ENCODE measurements at places on chromosomes 3 and 15. TPM values are rescaled to one million over a fixed set of nuclear protein-coding genes. Genes with fewer than 3 reads are reported as not detected.
A peak's percentile ranks its signal among the peaks of the same experiment; 100 is the strongest.

VGLL3 gene
- polyA plus RNA-seq: 5.7 TPM

MDFIC2 gene
- polyA plus RNA-seq: not detected

WDR5B gene
- polyA plus RNA-seq: 2.9 TPM

CHRM5 gene
- 0.03 TPM for polyA plus RNA-seq

INSYN1 gene
- polyA plus RNA-seq: 12.2 TPM

MASP1 gene
- 13.1 TPM for polyA plus RNA-seq

SLC51A gene
- polyA plus RNA-seq: 0.23 TPM

- DNase-seq: no peak
Observed at GRCh38 chr3:178446059-178446458, 90.2 kb upstream of the KCNMB2 start.

DNA sequence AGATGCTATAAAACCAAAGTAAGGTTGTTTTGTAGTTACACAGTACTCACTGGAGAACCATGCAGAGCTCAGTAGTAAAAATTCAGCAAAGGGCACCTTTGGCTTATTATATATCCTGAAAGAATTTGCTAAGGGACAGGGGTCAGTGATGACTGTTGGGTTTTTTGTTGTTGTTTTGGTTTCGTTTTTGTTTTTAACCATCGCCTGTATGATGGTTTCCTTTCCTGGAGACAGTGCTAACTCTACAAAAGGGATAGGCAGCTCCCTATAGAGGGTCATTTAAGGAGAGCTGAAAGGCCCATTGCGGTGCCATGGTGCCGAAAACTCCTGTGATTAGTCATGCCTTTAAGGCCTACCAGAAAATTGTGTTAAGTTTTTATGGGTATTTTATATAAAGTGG, 118.2 kb upstream of the GOLIM4 start:
- DNase-seq: no peak

GRCh38 chr15:70154718-70155347, 57.1 kb upstream of the TLE3 start:
- DNase-seq: no peak

- no peak for DNase-seq
Observed at GRCh38 chr3:71554649-71555048, 28.9 kb downstream of the FOXP1 start.

GRCh38 chr15:39191871-39192291, 389.0 kb upstream of the THBS1 start:
- no peak for DNase-seq

- peak; percentile 23 for DNase-seq
Observed at GRCh38 chr15:45199136-45199810, 11.5 kb upstream of the SHF start.

- no peak for DNase-seq
Observed at GRCh38 chr3:114380233-114380651, 86.4 kb downstream of the TIGIT start.

DNA sequence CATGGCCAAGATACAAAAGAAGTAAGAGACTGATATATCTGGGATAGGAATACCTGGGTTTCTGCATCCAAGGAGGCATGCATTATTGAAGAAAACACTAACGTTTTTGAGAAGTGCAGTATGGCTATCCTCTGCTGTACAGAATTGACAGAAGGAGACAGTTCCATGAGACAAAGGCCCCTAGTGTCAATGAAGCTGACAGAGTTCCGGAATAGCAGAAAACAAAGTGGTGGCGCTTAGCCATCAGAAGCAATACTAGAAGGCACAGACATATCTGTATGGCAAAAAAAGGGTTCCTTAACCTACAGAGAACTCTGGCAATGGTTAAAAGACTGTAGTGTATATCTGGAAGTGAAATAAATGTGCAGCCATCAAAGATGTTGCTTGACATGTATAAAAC, 77.8 kb downstream of the VGLL3 start:
- no peak for DNase-seq

- no peak for DNase-seq
Observed at GRCh38 chr3:42118762-42119361, 27.7 kb downstream of the TRAK1 start.

- no peak for DNase-seq
Observed at GRCh38 chr3:185526349-185526951, 25.9 kb downstream of the LIPH start.

GRCh38 chr3:126119008-126119675, 35.2 kb upstream of the SLC41A3 start:
- no peak for DNase-seq

- no peak for DNase-seq
Observed at GRCh38 chr15:27084844-27085243, 113.9 kb downstream of the GABRG3 start.

- no peak for DNase-seq
Observed at GRCh38 chr15:78399091-78399490, 38.9 kb upstream of the IREB2 start.

GRCh38 chr15:70653426-70653825, 109.9 kb downstream of the UACA start:
- no peak for DNase-seq

Data from urinary bladder (tissue), 4 donors.